ENCODE measurements at places on chromosomes 7 and 10.

- no peak for DNase-seq
Observed at GRCh38 chr10:113283189-113283588, 269.7 kb upstream of the HABP2 start.

- DNase-seq, result no peak
Observed at GRCh38 chr10:95327367-95327766, 36.6 kb upstream of the PDLIM1 start.

GRCh38 chr10:131178521-131179331 lies 132.8 kb downstream of the TCERG1L start:
- DNase-seq, result no peak

GRCh38 chr10:92712016-92712889 lies 22.5 kb downstream of the HHEX start:
- DNase-seq, result no peak

GRCh38 chr10:26441491-26442214 lies 3.5 kb downstream of the APBB1IP start:
- DNase-seq, result no peak

- DNase-seq, result no peak
Observed at GRCh38 chr10:101467286-101467770, 113.4 kb downstream of the BTRC start.

DNA sequence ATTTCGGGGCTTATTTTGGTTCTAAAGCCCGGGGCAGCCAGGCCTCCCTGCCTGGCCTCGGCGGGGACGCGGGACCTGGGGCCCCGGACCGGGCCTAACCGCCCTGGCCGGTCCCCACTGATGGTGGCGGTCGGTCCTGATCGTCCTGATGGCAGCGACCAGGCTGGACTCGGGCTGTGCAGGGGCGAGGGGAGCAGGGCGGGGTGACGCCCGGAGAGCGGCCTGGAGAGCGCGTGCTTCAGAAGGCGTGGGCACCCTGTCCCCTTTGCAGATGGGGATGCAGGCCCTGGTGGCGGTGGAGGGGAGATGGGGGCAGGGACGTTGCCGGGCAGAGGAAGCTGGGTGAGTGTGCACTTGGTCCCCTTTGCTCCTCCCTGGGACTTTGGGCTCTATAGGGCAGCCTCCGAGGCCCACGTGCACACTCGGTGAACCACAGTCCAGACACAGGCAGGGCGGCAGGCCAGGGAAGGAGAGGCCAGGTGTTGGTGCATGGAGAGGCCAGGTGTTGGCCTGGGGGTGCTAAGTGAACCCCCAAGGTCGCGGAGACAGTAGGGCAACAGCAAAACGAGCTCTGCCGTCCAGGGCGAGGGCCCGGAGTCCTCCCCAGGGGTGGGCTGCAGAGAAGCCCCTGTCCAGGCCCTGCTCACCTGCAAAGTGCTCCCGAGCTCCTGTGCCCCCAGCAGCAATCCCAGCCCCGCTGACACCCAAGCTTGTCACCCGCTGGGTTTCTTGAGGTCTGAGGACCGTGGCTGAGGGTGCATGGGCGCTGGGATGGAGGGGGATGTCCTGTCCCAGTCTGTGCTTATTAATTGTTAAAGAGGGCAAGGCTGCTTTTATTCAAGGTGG lies 42.4 kb upstream of the FAM20C start:
- DNase-seq, result no peak

- DNase-seq, result no peak
Observed at GRCh38 chr7:28360739-28361138, 51.6 kb upstream of the CREB5 start.

GRCh38 chr10:89805599-89806013 lies 104.2 kb downstream of the KIF20B start:
- no peak for DNase-seq

DNA sequence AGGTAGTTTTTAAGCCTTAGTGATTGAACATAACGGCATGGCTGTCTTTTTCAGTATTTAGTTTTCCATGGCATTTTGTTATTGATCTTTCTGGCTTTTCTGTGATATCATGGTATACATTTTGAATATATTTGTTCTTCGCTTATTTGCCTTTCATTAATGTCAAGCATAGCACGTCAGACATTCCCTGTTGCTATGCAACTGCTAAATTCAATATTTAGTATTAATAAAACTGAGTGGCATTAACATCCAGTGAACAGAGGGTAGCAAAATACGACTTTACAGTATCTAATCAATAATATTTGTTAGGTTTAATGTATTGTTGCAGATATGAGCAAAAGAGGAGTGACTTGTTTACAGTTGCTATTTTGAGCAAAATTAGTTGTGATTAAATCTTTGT lies 72.5 kb downstream of the LCOR start:
- no peak for DNase-seq

GRCh38 chr10:24897326-24897926 lies 55.0 kb downstream of the PRTFDC1 start:
- DNase-seq, result no peak

DNA sequence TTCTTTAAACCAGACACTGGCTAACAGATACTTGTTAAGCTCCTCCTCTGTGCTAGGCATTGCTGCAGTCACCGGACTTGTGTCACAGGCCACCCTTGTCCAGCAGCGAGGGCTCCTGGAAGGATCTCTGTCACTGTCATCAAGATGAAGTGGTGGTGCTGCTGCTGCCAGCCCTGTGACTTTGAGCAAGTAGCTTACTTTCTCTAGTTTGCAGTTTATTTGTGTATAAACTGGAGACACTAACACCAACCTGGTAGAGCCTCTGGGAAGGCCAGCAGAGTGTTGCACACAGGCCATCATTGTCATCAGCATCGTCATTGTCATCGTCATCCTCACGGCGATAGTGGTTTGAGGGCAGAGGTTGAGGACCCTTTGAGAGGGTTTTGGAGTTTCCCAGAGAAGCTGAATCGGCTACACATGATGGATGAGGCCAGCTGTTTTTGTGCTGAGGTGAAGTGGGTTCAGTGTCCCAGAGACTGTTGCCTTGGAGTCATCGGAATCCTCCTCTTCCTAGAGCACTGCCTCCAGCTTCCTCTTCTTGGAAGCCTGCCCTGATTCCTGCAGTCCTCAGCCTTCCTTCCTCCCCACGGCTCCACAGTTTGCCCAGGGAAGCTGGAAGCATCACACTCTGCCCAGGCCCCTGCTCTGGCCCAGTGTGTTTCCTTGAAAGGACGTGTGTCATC lies 128.4 kb downstream of the GRK5 start:
- no peak for DNase-seq

GRCh38 chr7:15686957-15687545 lies 568 bp upstream of the MEOX2 start:
- no peak for DNase-seq

DNA sequence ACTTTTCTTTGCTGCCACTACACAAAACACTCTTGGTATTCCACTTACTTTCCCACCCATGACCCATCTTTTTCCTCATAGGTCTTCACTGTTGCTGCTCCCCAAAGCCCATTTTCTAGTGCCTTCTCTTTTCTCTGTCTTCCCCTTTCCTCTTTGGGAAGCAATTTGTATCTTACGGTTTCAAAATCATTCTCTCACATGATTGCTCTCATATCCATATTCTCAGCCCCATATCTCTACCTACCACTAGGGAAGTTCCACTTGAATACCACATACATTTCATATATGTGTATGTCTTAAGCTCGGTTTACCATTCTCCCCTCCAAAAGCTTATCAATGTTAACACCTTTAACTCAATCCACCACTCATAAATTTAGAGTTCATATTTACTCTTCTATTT lies 3.2 kb upstream of the UBE2D1 start:
- no peak for DNase-seq

DNA sequence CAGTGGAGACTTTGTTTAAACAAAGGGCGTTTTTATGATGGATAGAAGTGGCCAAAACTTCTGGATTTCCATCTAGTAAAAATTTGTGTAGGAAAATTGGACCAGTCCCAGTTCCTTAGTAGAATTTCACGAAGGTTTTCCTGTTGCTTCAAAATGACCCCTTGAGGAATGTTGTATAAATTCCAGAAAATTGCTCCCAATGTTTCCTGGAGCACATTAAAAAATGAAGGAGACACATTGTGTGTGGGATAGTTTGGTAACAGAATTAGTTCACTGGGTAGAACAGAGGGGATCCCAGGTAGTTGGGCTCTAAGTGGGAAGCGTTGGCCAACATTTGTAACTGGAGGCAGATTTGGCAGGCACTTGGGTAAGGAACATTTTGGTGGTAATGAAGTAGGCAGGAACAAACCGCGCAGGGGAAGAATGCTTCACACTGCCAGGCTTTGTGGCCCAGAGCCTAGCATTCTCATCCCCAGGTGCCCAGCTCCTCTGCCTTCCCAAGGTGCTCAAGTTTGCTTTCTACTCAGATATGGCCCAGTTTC lies 758.6 kb downstream of the AUTS2 start:
- DNase-seq, result no peak

DNA sequence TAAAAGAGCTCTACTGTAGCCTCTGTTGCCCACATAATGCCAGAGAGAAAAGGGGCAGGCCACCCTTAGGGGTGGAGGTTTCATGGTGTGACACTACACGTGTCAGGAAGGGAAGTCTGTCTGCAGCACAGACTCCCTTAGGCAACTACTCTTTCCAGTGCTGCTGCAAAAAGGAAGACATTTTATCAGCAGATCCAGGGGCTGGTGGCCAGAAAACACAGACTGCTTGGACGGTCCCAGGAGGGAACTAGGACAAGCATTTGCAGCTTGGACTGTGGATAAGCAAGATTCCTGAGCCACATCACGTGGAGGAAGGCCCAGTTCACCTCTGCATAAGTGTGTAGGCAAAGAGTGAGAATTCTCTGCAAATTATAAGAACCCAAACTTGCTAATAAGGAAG lies 220.8 kb downstream of the FANK1 start:
- no peak for DNase-seq

GRCh38 chr7:155839461-155839860 lies 27.2 kb upstream of the SHH start:
- DNase-seq, result no peak

- no peak for DNase-seq
Observed at GRCh38 chr7:50292165-50292757, 12.3 kb upstream of the IKZF1 start.

- DNase-seq, result no peak
Observed at GRCh38 chr10:100006243-100006886, 3.4 kb downstream of the DNMBP start.

GRCh38 chr10:69492091-69492745 lies 41.0 kb downstream of the TSPAN15 start:
- DNase-seq, result no peak

- no peak for DNase-seq
Observed at GRCh38 chr10:131842351-131843088, 58.3 kb upstream of the PPP2R2D start.

DNA sequence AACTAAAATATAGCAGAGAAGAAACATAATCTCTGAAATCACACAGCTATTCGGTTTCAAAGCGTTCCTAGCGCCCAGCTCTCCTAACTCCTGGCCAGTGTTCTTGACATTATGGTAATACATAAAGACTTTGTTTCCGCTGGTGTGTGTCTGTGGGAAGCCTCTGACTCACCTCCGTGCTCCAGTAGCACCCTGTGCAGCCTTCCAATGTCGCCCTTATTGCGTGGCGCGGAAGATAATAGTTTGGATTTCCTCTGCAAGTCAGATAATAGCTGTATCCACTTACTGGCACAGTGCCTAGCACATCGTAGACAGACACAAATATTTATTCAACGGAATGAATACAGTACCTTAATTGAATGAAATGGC lies 570 bp downstream of the BMS1 start:
- no peak for DNase-seq

GRCh38 chr7:8114175-8114574 lies 145.6 kb downstream of the GLCCI1 start:
- no peak for DNase-seq

DNA sequence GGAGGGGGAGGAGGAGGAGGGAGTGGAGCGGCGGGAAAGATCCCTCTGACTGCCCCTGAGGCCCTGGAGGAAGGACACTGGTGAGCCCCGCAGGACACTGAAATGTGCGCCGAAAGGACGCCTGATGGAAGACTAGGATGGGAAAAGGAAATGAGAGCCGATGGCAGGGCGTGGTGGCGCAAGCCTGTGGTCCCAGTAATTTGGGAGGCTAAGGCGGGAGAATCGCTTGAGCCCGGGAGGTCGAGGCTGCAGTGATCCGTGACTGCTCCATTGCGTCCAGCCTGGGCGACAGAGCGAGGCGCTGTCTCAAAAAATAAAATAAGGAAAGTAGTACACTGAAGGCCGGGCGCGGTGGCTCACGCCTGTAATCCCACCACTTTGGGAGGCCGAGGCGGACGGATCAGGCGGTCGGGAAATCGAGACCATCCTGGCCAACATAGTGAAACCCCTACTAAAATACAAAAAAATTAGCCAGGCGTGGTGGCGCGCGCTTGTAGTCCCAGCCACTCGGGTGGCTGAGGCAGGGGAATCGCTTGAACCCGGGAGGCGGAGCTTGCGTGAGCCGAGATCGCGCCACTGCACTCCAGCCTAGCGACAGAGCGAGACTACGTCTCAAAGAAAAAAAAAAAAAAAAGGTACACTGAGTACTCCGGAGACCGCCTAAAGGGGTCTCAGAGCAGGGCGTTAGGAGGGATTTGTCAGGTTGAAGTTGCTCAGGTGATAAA lies 561 bp upstream of the HNRNPF start:
- DNase-seq, result no peak

DNA sequence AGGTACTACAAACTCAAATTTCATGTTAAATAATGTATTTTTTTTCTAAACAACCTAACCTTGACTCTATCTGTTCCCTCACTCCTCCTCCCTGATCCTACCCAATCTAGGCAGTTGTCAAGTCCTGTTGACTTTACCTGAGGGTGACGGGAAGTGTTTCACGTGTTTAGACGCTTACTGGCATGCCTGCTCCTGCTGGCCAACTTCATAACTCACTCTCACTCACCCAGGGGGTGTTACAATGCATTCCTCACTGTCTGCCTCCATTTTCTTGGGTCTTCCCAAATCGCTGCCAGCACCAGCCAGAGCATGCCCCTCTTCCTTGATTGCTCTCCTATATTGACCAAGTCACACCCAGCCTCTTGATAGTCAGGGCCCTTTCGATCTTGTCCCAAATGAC lies 28.3 kb downstream of the CRCP start:
- no peak for DNase-seq

- DNase-seq, result no peak
Observed at GRCh38 chr7:52260046-52260665, 775.3 kb upstream of the POM121L12 start.

DNA sequence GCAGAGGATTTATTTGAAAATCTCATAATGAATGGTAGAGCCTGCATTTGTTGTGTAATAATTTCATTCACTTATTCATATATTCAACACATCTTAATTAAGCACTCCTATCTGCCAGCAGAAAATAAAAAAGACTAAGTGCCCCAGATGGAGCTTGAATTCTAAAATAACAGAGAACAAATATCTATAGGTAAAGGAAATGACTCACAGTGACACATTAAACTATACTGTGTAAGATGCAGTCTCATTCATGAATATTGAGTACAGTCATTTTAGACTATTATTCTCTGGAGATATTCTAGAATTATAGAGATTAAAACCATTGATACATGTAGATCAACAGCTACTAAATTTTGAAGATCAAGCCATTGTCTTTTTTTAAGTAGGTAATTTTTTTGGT lies 72.1 kb downstream of the PTPRZ1 start:
- no peak for DNase-seq

DNA sequence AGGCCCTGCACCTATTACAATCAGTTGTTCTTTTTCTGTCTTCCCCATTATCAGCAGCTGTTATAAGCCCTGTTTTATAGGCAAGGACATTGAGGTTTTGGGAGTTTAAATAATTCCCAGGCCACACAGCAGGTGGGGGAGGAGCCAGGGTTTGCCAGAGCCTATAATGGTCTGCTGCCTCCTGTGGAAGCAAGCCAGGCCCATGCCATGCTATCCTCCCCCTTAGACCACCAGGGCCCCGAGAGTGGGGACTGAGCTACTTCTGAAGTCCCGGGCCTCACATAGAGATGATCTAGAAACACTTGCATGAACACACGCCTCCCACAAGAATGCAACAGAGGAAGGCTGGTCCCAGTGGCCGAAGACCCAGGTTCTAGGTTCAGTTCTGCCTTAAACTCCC lies 141.7 kb downstream of the SH3PXD2A start:
- no peak for DNase-seq

Measured in stimulated activated CD4-positive, alpha-beta T cell treated with anti-CD3 and anti-CD28 coated beads, Interleukin-1b, Interleukin-23, amount 100 ng/mL, for 1 hour (primary cell).